ENCODE measurements at places on chromosomes 3 and 15.

GRCh38 chr3:182632077-182632393 lies 161.3 kb upstream of the ATP11B start:
- no peak for DNase-seq

DNA sequence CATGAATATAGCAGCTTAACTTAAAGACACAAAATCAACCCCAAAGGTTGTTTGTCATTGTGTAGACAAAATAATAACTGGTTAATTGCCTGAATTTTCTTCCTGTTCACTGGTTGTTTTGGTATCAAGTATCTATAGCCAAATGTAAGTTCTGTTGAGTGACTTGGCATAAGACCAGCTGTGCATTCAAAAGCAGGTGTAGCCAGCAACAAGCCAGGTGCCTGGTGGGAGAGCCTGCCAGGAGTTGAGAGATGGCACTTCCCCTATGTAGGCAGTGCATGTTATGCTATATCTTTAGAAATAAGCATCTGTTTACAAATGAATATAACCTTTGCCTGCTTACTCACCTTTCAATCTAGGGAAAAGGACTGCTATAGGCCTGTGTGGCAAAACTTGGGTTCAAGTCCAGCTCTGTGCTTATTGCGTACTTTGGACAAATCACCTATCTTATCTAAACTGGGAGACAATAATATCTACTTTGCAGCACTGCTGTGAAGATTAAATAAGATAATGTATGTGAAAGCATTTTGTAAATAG lies 84.9 kb upstream of the TBL1XR1 start:
- no peak for DNase-seq

- no peak for DNase-seq
Measured at GRCh38 chr3:134216191-134216764, 34.4 kb downstream of the RYK start.

- peak; percentile 42 for DNase-seq
Measured at GRCh38 chr3:119145500-119146167, at the start of gene TEX55. Gene TEX55 (plus strand): TSS chr3:119146165. CDS start chr3:119146190, 25 bp downstream.

DNA sequence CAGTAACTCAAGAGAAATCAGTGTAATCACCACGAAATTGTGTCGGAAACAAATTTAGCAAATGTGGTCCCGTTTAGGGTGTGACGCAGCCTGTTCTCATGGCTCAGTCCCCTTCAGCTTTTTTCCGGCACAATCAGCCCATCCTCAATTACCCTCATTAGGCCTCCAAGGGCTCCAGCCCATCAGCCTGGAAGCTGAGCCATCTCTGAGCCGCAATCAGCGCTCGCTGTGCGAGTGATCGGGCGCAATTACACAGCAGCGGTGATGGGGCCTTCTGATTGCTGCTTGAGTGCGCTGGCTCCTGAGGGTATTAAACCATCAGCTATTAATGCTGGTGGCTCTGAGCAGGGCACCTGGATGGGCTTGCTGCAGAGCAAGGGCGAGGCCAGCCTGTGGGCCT lies 55.6 kb downstream of the PLXNA1 start:
- no peak for DNase-seq

DNA sequence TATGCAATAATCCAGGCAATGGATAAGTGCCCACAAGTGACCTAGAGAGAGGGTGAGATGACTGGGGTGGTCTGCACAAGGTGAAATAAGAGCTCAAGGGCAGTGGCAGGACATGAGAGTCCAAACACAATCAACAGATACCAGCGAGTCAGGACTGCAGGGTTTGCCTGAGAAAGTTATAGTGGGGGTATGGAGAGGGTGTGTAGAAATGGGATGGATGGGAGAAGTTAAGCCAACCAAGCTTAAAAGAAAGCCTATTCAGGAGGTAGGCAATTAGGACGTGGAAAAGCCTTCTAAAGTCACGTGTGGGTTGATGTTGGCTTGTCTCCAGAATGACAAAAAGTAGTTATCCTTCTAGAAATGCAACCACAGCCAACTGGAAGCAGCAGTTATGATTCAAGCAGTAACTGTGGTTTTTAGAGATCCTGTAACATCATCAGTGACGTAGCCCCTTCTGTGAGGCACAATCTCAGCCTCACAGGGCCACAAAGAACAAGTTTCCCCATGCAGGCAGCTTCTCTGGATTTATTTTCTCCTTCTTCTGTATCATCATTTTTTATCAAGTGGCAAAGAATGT lies 56.1 kb downstream of the FAM174B start:
- no peak for DNase-seq

GRCh38 chr3:179324270-179324754 lies 1.5 kb downstream of the ZNF639 start:
- no peak for DNase-seq

- DNase-seq, result no peak
Measured at GRCh38 chr3:158488670-158489069, 82.3 kb upstream of the MLF1 start.

GRCh38 chr3:46090161-46090591 lies 62.9 kb upstream of the XCR1 start:
- DNase-seq, result no peak

DNA sequence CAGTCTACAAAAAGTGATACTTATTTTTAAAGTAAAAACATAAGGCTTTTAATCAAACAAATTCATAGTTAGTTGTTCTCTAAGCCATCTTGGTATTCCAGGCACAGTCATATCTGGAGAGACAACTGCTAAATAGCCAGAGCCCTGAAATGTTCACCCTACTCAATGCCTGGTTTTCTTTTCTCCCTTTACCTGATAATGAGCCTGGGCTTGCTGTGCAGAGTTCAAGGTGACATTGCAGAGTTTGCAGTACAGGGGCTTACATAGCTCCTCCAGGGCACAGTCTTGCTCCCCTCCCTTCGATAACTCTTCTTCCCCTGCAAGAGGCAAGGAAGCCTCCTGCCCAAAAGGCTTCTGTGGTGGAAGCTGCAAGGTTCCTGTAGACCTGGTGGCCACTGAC lies 4.3 kb downstream of the ZMAT3 start:
- DNase-seq, result no peak

DNA sequence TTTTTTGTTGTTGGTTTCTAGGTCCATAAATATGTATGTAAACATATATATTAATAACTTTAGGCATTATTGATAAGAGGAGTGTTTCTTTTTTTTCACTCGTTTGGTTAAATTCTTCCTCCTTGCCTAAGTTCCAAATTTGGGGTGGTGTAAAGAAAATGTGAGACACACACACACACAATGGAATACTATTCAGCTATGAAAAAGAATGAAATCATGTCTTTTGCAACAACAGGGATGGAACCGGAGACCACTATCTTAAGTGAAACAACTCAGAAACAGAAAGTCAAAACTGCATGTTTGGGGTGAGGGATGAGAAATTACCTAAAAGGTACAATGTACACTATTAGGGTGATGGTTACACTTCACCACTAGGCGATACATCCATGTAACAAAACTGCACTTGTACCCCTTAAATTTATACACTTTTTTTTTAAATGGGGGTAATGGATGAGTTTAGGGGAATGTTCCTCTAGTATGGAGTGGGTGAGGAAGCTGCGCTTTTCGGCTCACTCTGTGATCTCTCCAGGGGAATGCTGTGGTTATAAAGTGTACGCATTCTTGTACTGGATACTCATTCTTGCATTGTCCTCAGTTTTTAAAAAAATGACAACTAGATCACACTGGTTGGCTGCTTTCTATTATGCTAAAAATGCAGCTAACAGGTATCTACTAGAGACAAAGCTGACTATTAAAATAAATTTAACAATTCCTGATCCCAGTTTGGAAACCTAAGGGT lies 50.8 kb upstream of the PPARG start:
- DNase-seq, result no peak

Measured in globus pallidus (tissue), 1 donor.